Choroid plexus epithelial cell (primary cell): ENCODE measurements at places on chromosomes 7 and 10.

DNA sequence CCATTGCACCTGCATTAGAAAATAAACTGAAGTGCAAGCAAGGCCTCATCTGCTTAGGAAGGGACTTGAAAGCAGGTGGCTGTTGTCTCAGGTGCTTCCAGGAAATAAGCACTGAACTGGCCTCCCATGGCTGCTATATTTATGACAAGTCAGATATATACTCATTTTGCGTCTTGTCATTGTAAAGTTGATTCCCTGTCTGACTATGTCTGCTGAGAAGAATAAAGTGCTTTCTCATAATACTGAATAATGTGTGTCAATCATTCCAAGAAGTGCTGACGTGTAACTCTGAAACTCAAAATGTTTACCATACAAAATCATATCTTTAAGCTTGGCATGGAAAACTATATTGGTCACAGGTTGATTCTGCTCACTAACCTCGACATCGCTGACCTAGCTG lies 44.9 kb upstream of the SVOPL start:
- no peak for DNase-seq

DNA sequence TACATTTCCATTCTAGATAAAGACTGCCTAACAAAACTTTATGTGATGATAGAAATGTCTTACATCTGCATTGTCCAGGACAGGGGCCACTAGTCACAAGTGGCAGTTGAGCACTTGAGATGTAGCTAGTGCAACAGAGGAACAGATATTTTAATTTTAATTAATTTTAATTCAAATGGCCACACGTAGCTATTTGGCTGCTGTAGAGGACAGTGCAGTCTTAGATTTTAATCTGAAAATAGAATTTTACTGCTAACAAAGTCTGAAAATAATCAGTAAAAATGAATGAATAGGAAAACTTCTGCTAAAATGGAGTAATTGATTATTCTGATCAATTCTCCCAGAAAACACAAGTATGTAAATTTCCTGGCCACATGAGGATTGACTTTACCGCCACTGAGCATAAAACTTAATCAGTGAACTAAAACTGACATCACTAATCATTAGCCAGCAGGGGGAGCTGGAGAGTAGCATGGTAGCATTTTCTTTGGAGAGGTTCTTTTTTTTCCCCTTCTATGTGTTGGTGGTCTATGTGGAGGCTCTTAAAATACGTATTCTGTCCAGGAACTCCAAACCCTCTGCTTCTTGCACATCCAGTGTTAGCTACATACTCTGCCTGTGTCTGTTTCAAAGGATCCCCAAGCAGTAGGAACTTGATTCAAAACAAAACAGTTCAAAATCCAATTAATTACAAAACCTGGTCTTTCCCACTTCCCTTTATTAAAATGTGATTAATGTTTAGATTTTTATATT lies 52.1 kb downstream of the TSPAN12 start:
- DNase-seq: peak; percentile 71

DNA sequence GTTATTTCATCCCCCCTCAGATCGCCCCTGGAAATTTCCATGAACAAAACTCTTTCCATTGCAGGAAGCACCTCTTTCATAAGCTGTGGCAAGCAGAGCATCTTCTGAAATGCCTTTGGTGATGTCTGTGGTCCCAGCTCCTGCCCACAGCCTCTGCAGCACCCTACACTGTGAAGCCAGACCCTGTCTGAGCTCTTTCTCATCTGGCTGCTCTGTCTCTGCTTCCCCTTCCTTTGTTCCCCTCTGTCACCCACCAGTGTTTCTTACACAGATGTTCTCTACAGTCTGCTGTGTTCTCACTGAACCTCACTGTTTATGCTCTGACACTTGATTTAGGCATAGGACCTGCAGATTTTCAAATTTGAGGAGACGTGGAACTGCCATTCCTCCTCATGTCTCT lies 1.9 kb upstream of the TAS2R39 start:
- DNase-seq: no peak

- DNase-seq: no peak
Observed at GRCh38 chr10:11480687-11481086, 130.8 kb downstream of the USP6NL start.

GRCh38 chr10:131315344-131315743 lies 3.8 kb upstream of the TCERG1L start:
- DNase-seq: peak; percentile 1

DNA sequence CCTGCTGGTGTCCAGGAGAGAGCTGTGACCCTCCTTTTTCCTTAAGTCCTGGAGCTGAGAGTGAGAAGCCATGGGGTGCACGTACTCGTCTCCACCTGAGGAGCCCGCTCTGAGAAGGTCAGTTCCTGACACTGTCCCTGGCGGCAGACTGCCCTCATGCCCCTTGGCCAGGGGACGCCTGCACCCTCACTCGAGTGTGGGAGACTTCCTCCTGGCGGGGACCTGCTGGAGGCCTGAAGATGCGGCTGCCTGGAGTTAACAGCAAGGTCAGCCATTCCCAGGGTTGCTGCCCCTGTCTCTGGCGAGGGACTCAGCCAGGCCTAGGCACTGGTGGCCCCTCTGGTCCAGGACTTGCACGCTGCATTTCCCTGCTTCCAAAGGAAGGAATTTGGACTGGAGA lies 26.4 kb downstream of the TMEM120A start:
- DNase-seq: no peak

DNA sequence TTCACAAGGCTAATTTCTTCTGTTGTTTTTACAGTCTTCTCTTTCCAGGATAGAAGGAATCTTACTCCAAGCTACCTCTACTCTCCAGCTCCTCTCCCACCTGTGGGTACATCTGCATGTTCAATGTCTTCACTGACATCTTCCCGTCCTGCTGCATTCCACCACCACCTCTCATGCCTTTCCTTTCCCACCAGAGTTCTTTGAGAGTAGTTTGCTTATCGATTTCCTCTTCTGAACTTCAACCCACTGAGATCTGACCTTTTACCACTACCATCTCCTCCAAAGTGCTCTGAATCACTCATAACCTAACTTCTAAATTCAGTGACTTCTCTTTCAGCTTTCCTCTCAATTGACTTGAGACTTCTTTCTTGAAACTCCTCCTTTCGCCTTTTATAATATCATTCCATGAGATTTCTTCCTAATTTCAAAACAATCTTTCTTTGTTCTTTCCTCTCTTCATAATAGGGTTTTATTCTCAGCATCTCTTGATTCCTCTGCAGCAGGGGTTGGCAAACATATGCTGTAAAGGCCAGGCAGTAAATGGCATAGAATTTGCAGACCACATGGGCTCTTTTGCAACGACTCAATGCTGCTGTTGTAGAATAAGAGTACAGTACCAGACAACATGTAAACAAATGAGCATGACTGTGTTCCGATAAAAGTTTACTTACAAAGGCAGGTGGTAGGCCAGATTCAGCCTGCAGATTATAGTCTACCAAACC lies 22.1 kb downstream of the ACSL5 start:
- DNase-seq: no peak

GRCh38 chr7:5605775-5606634 lies 175.5 kb downstream of the RNF216 start:
- no peak for DNase-seq

GRCh38 chr7:48636391-48637015 lies 287.8 kb upstream of the CDC14C start:
- no peak for DNase-seq

GRCh38 chr10:74917481-74918077 lies 91.2 kb downstream of the KAT6B start:
- DNase-seq: peak; percentile 66

DNA sequence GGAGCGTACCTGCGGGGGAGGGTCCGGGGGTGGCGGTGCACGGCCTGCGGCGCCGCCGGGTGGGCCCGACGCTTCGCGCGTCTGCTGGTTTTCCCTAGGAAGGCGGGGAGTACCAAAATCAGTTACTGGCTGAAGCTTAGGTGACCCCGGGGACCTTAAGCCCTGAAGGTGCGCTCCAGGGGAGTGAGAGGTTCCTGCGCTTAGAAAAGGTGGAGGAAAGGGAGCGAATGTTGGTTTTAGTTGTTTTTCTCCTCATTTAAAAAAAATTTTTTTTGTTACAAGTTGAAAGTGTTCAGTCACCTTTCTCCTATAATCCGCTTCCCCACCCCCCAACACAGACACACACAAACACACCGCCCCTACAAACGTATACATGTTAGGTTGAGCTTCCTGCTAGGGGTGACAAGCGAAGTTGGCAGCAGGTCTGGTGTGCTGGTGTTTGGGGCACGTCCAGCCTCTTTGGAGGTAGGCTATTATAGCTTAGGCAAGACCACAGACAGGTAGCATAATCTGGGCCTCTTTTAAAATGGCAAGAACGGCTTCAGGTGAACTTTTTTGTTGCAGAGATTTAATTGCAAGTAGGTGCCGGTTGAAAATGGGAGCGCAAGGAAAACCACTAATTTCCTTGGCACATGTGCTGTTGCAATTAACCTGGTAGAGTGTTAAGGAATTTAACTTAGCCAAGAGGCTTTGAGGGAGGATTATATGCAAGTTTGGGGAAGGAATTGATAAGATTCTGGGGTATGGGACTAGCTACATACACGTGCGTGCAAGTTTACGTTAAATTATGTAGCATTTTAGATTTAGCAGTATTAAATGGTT lies 945 bp downstream of the ADD3 start:
- DNase-seq: peak; percentile 25

DNA sequence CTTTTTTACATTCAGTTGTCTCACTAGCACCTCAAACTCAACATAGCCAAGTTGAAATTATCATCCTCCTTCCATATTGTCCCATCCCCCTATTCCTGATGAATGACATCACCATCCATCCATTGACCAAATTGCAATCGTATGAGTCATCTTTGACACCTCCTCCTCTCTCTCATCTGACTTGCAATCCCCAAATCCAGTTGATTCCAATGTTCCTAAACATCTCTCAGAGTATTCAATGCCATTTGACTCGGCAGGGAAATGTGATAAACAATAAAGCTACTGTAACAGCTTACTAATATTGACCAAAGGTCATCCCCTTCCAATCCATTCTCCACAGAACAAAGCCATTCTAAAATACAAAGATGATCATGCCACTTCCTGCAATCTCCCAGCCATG lies 1047.8 kb downstream of the NRG3 start:
- no peak for DNase-seq

DNA sequence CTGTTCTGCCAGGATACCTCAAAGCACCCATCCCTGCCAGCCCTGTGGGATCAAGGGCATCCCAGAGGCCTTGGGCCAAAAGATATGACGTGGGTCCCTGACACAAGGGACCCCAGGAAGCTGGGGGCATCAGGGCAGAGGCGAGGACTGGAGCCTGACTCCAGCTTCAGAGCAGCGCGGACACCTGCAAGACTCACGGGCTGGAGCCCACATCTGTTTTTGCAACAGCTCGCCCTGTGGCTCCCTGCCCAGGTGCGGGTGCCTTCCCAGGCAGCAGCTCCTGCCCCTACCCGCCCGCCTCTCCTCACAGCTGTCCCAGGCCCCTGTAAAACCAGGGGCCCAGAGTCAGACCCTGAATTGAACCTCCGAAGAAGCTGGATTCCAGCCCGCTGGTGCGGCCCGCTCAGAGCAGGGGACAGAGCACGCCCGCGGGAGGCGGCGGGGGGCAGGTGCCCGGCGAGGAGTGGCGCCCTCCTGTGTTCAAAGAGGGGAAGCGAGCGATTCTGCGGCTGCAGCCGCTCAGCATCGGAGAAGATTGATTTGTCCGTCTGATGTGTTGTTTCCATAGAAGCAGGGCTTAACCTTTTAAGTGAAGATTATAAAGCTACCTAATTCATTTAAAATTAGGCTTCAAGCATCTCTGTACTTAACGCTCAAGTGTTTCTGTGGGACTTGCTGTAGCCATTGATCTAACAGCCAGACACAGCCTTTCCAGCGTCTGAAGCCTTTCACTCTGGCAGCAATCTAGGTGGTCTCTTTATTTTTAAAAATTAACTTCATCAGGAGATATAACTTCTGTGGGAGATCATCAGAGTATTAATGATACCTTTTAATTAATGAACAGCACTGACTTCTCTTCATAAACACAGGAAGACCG lies 88.4 kb downstream of the BEND7 start:
- peak; percentile 37 for DNase-seq

- DNase-seq: no peak
Observed at GRCh38 chr7:92854501-92855238, 18.3 kb upstream of the CDK6 start.

GRCh38 chr7:104758504-104758903 lies 255.5 kb upstream of the KMT2E start:
- DNase-seq: no peak

DNA sequence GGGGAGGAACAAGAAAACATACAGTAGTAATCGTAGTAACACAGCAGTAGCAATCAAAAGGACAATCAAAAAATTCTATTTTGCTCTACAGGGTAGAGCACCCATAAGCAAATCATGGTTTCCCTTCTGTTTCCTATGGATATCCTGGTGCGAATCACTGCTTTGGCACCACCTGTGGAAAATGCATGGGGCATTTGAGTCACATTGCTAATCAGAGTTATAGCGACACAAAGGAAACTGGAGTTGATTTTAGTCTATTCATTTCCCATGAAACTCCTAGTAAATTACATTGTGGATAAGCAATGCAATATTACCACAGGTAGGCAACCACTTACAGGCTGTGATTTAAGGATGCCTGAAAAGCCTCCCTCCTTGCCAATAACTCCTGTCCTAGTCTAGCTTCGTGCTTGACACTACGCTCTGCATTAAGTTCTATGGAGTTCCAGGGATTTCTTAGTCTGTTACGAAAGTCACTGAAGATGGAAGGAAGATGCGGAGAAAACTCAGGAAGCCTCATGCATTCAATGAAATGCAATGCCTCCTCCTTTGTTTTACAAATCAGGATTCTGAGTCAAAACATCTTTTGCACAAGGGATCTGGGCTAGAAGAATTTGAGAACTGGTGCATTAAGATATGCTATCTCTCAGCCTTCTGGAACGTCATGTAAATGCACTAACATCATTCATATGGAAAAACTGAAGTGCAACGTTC lies 188.4 kb downstream of the DGKI start:
- no peak for DNase-seq

DNA sequence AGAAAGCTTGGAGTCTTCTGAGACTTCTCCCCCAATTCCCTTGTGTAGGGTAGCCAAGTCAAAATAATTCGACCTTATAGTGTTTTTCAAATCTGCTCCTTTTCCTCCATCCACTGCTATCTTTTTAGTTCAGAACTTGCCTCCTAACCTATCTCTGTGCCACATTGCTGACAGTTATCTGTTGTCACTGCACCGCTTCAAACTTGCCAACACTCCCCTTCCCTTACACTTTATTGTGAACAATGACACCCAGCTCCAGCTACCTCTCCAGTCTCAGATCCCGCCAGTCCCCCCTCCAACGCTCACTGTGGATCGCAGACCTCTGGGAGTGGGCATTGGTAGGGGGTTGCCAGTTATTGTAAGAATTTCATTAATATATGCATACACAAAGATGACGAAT lies 16.3 kb upstream of the HPS1 start:
- no peak for DNase-seq

DNA sequence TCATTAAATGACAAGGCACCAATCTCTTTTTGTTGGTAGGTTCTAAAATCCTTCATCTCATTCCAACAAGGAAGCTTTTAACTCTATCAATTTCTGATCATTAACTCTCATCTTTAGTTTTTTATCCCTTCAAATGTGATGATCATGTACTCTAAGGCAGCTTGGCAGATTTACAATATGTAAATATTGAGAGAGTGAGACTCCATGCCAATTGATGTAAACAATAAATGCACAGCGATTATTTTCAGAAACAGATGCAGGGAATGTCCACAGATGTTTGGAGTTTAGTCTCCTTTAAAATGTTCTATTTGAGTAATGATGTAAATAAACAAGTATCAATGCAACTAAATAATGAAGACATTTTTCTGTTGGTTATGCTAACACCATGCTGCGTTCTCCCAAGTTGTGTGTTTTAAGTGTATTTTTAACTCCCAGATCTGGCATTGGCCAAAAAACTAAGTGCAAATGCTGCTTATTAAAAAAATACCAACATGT lies 213.8 kb downstream of the AHR start:
- no peak for DNase-seq

GRCh38 chr10:20835335-20835734 lies 61.8 kb downstream of the NEBL start:
- no peak for DNase-seq

- no peak for DNase-seq
Observed at GRCh38 chr10:103991393-103992128, 24.6 kb downstream of the SLK start.
